NCI-H2081 treated with DMSO at 0.1 percent for 48 hours (cell line): ENCODE measurements at places on chromosomes 5 and 9.

DNA sequence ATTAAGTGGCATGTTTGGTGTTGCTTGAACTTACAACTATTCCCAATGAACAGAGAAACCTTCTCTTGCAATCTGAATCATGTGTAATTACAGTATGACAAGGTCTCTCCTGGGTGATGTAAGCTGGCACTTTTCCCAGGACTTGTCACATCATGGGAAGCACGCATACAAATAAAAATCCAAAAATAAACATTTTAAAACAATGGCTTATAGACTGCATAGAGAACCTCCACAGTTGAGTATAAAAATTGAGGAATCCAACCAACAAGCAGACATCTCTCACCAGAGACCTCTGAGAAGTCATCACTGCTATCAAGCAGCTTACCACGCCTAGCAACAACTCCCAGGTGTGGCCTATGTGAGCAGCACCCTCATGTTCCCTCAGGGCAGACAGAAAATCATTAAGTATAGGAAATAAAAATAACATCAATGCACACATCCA lies 3.9 kb downstream of the MLLT3 start:
- DNase-seq, result no peak

GRCh38 chr9:114266969-114267368 lies 55.9 kb upstream of the ORM1 start:
- no peak for DNase-seq

GRCh38 chr5:90548069-90548593 lies 10.5 kb upstream of the ADGRV1 start:
- no peak for DNase-seq

GRCh38 chr9:130975932-130976841 lies 32.8 kb upstream of the LAMC3 start:
- DNase-seq, result no peak

DNA sequence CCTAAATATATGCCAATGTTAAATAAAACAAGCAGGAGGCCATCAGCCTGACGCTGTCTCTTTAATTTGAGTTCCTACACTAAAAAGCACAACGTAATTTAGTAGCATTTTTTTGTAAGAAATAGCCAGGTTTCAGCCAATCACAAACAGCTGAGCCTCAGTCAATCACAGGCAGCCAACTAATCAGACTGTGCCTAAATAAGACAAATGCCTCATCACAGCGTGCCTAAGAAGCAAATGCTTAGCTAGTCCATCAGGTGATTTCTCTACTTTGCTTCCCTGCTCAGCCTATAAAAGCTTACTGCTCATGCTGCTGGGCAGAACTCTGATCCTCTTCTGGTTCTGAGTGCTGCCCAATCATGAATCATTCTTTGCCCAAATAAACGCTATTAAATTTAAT lies 38.3 kb upstream of the RORB start:
- no peak for DNase-seq

DNA sequence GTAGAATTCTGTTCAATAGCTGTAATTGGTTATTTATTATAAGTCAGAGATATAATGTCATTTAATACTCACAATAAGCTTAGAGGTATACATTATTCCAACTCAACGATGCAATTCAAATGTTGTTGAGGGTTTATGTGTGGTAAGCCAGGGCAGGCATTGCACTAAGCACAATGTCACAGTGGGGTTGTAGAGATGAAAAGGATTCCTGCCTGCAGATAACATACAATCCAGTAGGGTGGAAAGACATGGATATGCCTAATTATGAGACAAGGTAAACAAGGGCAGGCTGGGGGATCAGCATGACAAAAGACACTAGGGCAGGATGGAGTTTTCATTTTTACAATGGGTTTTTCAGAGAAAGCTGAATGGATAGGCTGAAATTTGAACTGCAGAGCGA lies 98.7 kb upstream of the PALM2AKAP2 start:
- no peak for DNase-seq

GRCh38 chr5:22900801-22901310 lies 47.7 kb upstream of the CDH12 start:
- no peak for DNase-seq

DNA sequence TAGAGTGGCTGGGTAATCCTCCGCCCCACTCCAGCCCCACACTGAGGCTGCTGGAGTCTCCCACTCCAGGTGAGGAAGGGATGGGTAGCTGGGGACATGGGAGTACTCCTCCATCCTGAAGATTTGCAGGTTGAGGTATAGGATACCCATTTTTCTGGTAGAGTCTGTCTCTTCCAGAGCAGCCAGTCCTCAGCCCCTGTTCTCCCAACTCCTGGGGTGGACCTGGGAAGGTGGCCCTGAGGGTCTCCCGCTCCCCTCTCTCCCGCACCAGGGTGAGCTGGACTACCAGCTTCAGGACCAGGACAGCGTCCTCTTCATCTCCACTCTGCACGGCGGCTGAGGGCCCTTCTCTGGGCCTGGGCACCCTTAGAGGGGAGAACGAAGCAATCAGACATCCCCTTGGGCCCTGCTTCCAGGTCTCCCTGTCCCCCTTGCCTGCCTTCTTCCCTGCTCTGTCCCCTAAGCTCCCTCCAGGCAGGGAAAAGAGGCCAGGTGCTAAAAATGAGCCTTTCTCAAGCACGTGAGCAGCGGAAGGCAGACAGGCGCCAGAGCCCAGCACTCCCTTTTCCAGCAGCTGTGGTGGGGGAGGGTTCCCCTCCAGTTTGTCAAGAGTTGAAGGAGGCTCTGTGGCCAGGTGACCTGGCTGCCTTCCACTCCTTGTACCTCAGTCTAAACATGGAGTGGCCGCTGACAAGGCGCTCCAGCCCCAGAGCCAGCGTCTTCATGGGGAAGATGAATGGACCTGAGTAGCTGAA lies 18.4 kb downstream of the URM1 start:
- DNase-seq, result no peak

DNA sequence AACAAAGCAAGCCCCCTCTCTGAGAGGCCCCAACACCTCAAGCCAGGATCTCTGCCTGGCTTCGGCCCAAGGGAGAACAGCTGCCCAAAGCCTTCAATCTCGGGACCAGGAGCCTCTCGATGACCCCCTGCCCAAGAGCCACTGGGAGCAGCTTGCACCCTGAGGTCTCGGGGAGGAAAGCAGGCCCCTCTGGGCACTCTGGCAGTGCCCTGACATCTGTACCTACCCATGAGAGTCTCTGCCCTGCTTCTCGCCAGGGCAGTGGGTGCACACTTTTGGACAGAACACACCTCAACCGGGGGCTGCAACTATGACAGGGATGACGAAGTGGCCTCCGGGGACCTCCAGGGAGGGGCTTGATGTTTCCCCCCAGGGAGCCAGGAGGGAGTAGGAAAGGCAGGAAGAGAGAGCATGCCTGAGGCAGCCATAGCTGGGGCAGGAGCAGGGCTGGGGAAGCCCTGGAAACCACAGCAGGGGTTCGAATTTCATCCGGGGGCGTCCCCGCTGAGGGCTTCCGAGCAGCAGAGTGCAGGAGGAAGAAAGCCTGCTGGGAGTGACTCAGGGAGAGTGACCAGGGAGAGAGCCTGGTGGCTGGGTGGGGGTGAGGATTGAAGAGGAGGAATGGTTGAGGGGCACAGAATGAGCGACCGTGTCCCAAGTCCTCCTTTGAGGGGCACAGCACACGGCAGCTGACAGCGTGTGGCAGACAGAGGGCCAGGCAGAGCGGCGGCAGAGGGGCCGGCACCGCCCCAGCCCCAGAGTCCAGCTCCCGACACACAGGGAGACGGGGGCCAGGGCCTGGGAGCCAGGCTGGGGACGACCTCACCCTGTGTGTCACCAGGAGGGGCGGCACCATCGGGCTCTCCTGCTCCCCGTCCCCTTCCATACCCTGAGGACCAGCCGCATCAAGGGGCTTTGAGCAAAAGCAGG lies 1.8 kb downstream of the LPCAT1 start:
- no peak for DNase-seq

- DNase-seq, result no peak
These were observed 33.9 kb downstream of the ITGA2 start for GRCh38 chr5:53022930-53023511.

GRCh38 chr5:14445576-14446290 lies 135.9 kb upstream of the OTULINL start:
- DNase-seq, result peak; percentile 69

DNA sequence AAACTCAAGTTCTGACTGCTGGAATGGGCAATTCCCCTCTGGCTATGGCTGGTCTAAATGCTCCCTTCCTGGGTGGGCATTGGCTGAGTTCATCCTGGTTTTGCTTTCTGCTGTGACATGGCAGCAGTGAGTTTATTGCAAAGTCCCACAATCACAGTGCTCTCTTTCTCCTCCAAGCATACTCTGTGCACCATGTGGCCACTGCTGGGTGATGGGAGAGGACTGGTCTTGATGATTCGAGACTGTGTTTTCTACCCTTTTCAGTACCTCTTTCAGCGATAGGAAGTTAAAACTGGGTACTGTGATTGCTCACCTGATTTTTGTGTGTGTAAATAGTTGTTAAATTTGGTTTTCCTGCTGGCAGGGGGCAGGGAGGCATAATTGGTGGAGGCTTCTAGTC lies 49.7 kb downstream of the FER start:
- no peak for DNase-seq

DNA sequence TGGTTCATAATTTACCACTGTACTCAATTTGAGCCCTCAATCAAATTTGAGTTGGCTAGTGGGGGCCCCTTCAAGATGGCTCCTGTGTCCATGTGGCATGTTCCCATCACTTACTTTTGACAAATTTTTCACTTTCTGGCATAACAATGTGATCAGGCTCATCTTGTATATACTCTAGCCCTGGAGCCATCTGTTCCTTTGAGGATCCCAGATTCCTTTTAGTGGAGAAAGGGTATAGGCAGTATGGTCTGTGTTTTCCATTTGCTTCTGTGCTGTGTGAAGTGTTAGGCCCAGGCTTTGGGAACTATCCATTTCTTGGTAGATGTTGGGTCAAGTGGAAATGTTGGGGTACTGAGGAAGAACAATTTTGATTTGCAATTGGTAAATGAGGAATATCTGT lies 45.7 kb downstream of the SH3GL2 start:
- DNase-seq, result no peak

DNA sequence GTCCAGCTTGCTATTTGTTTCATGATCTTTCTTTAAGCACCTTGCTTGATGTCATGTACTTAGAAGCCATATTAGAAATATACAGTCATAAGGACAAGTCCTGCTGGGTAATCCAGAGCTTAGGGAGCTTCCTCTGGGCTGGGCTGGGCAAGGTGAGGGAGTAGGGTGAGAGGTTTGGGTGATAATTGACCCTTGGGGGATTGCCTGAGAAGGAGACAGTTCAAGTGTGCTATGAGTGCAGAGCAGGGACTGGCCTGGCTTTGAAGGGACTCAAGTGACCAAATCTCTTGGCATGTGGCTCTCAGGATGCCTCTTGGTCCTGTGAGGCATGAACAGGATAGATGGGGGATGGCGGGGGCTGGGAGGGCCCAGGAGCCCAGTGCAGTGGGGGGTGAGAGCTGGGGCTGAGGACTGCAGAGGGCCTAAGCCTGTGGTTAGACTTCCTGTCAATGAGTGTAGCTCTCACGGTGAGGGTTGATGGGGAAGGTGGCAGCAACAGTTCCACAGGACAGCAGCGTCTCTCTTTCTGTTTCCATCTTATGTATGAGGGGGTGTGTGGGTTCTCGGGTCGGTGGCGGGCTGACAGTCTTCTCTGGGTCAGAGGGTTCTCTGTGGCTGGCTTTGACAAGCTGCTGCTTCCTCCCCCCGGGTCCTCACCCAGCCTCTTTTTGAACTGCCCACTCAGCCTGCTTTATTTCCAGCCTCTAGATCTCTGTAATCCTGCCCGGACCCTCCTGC lies 53.5 kb downstream of the RGS3 start:
- no peak for DNase-seq

DNA sequence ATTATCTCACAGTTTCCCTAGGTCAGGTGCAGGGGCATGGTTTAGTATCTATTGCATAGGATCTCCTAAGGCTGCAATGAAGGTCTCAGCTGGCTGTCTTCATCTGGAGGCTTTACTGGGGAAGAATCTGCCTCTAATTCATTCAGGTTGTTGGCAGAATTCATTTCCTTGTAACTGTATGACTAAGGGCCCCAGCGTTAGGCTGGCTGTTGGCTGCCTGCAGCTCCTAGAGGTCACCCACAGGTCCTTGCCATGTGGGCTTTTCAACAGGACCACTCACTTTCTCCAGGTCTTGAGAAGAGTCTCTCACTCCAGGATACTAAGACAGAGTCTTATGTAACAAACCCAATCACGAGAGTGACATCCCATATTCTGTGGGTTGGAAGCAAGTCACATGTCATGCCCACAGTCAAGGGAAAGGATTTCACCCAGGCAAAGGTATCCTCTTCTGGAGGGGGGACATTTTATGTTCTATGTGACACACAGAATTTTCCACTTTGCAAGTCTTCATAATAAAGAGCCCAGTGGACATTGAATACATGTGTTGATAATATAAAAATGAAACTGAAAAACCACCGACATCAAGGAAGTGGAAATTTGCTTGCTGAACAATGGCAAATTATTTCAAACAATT lies 38.2 kb downstream of the HMHB1 start:
- DNase-seq, result no peak

GRCh38 chr9:87863882-87864465 lies 18.7 kb upstream of the SPATA31E1 start:
- no peak for DNase-seq

GRCh38 chr5:154861946-154862345 lies 3.5 kb downstream of the CNOT8 start:
- DNase-seq, result no peak

GRCh38 chr9:89309608-89310474 lies 1.2 kb upstream of the CKS2 start:
- no peak for DNase-seq

- DNase-seq, result no peak
These were observed 113.3 kb downstream of the MTREX start for GRCh38 chr5:55421074-55421529.

DNA sequence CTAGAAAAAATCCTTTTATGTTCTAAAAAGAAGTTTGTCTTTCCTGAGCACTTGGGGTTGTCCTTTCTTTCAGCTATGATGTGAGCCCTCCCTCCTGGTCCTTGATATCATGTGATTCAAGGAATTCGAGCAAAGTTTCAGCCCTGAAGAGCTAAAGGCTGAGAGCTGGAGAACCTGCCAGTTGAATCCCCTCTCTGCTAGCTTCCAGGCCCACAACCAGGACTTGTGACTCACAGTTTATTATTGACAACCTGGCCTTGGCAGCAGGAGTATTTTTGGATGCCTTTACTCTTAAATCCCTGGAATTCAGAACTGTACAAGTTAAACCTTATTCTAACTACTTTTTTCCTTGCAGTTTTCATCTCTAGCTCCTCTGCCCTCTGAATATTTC lies 182.8 kb downstream of the SPOCK1 start:
- no peak for DNase-seq

- no peak for DNase-seq
These were observed 293.4 kb upstream of the IRX1 start for GRCh38 chr5:3302228-3302627.

- no peak for DNase-seq
These were observed 1.4 kb upstream of the CERCAM start for GRCh38 chr9:128419061-128419925.

DNA sequence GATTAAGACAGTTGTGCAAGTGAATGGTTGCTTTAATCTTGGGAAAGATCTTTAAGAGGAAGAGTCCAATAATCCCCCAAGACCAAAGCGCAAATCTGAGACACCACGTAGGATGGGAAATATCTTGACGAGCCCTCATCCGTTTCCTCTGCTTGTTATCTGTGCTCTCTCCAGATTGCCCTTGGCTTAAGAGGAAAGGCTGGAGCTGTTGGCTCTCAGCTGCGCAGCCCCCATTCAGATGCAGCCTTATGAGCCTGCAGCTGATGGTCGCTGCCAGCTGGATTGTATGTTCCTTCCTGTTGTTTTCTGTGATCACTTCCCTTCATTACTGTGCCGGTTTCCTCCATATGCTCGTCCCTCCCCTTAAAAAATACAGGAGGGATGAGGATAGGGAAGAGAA lies 47.7 kb downstream of the PWWP2A start:
- DNase-seq, result no peak

- no peak for DNase-seq
These were observed 170.1 kb upstream of the GLRA1 start for GRCh38 chr5:152094716-152095115.

GRCh38 chr9:116726602-116727001 lies 39.5 kb downstream of the TRIM32 start:
- no peak for DNase-seq
